ENCODE measurements at places on chromosomes 7 and 10. TPM values are rescaled to one million over a fixed set of nuclear protein-coding genes. Genes with fewer than 3 reads are reported as not detected.

- H3K4me3 ChIP-seq = no peak overlapping the region
- peak overlapping the region; percentile 87 for H3K27ac ChIP-seq
- no peak for DNase-seq
- H3K36me3 ChIP-seq = peaks cover 63% of the 10 kb centered on the region
- H3K4me1 ChIP-seq = peaks cover 4% of the 10 kb centered on the region
These were observed 4.4 kb downstream of the ZNF32 start for GRCh38 chr10:43644252-43644651.

The CYP26C1 gene
- 0.29 TPM for total RNA-seq

DNA sequence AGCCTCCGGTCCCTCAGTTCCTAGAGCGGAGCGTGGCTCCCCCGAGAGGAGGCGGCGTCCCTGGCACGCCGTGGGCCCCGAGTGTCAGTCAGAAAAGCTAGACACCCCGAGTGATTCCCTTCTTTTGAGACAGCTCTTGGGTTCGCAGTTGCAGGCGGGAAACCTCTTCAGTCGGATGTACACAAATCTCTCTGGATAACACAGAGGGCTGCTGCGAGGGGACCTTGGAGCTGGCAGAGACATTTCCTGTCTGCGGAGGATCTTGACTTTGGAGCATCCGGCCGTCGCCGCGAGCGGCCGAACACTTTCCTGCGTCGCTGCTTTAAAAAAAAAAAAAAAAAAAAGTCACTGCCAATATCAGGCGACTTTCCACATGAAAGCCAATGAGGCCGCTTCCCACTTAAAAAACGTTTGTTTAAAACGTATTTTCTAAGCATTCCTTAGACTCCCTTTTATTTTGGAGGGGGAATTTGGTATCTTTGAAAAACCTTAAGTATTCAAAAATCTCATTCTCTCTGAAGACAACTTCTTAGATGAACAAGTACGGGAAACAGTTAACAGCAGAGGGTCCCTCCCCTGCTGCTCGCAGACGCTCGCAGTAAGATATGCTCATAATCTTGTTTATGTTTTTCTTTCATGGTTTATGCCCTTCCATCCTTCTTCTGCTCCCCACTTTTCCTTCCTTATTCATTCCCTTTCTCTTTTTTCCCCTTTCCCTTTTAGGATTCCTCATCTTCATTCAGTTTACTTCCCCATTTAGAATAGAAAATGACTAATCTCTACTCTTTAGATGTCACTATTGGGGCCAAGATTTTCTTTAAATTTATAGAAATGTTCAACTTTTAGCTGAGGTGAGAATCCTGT lies 10.0 kb downstream of the HHEX start:
- peaks cover 39% of the 10 kb centered on the region for H3K4me1 ChIP-seq
- DNase-seq = no peak
- H3K4me3 ChIP-seq = peak overlapping the region; percentile 67
- peaks cover 3% of the 10 kb centered on the region for H3K27me3 ChIP-seq
- H3K27ac ChIP-seq = peak overlapping the region; percentile 48
- no peaks in the 10 kb centered on the region for H3K36me3 ChIP-seq

DNA sequence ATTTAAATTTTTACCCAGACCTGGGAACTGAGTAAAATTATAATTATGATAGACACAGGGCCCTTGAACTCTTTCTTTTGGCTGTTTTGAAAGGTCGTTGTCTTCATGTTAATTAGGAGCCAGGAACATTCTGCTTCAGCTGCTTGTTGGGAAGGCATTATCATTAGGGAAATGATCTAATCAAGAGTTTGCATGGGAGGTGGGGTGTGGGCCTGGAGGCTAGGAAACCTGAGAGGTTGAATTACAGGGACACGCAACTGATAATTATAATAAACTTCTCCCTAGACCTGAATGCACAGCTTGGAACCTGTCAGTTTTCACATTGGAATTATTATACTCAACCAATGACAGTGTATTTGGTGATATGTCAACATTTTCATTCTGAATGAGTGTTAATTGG lies 237.7 kb downstream of the CACNB2 start:
- H3K4me3 ChIP-seq = no peak overlapping the region
- H3K36me3 ChIP-seq = no peaks in the 10 kb centered on the region
- no peak for DNase-seq
- H3K27ac ChIP-seq = no peak overlapping the region
- H3K4me1 ChIP-seq = peaks cover 1% of the 10 kb centered on the region

DNA sequence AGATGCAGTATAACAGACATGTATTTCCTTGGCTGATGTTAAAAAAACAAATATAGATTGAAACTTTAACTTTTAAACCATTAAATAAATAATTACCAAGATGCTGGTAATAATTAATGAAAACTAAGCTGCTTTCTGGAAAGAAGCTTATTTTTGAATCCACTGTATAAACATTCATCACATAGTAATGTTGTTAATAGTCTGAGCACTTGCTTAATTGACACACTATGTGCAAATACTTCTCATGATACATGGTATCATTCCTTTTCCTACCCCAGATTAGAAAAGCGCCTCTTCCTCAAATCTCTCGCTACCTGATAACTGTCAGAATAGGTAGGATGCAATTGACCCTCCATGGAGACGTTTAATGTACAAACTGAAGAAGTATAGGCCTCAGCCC lies 15.0 kb upstream of the COL28A1 start:
- no peak for DNase-seq
- peaks cover 8% of the 10 kb centered on the region for H3K36me3 ChIP-seq
- peaks cover 15% of the 10 kb centered on the region for H3K4me1 ChIP-seq
- H3K27me3 ChIP-seq = no peaks in the 10 kb centered on the region
- no peak overlapping the region for H3K27ac ChIP-seq

DNA sequence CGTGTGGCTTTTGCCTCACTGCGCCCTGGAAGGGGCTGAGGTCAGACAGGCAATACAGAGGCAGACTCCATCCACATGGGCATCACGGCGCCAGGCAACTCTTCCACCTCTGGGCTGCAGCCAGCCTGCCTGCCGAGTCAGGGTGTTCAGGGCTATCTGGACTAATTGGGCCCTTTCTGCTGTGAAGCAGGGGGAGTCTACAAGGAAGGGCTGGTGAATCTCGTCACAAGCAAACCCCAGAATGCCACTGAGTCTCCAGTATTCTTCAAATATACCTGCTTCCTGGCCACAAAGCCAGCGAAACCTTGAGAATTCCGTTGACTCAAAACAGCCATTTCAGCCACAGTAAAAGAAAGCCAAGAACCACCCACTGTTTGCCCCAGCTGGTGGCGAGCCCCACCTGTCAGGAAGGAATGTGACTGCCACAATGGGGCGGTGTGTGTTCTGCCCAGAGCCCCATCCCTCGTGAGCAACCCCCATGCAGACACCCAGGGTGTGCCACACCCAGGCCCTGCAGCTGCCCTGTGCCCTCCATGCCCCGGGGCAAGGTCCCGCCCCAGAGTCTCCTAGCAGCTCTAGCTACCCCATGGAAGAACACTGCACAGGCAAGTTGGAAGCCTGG lies 117.3 kb downstream of the FAM53B start:
- DNase-seq = no peak
- H3K27ac ChIP-seq = peak overlapping the region; percentile 37
- peaks cover 16% of the 10 kb centered on the region for H3K4me1 ChIP-seq
- H3K27me3 ChIP-seq = no peaks in the 10 kb centered on the region
- no peaks in the 10 kb centered on the region for H3K36me3 ChIP-seq

The GOLGA7B gene
- total RNA-seq = 1.1 TPM

GRCh38 chr7:30458311-30458710 lies 20.3 kb downstream of the NOD1 start:
- H3K4me3 ChIP-seq = no peak overlapping the region
- H3K27me3 ChIP-seq = no peaks in the 10 kb centered on the region
- H3K36me3 ChIP-seq = no peaks in the 10 kb centered on the region
- H3K4me1 ChIP-seq = peaks cover 5% of the 10 kb centered on the region

GRCh38 chr10:68987611-68988010 lies 992 bp upstream of the KIFBP start:
- H3K36me3 ChIP-seq = peaks cover 5% of the 10 kb centered on the region
- H3K27ac ChIP-seq = no peak overlapping the region
- no peak for DNase-seq
- no peaks in the 10 kb centered on the region for H3K27me3 ChIP-seq
- H3K4me1 ChIP-seq = peaks cover 14% of the 10 kb centered on the region

GRCh38 chr10:88920198-88920597 lies 32.4 kb downstream of the ACTA2 start:
- H3K27me3 ChIP-seq = no peaks in the 10 kb centered on the region
- H3K27ac ChIP-seq = no peak overlapping the region
- H3K36me3 ChIP-seq = no peaks in the 10 kb centered on the region
- peaks cover 3% of the 10 kb centered on the region for H3K4me1 ChIP-seq

DNA sequence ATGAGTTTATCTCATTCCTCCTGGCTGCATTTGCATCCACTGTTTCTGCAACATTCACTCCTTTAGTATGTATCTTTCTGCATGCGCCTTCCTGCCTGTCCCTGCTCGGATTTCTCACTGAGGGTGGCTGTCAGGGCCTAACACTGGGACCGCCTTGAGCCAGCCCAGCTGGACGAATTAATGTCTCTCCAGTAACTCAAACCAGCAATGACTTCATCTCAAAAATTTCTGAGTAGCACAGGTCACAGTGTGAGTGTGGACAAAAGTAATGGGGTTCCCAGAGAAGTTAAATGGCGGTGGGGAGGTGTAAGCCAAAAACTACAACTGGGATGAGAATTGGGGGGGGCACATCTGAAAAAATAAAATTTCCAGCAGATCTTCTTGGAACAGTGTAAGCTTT lies 444.0 kb upstream of the MGMT start:
- no peak overlapping the region for H3K4me3 ChIP-seq
- no peaks in the 10 kb centered on the region for H3K4me1 ChIP-seq
- no peak for DNase-seq
- H3K27me3 ChIP-seq = peaks cover 91% of the 10 kb centered on the region

The POU6F2 gene
- 5.6 TPM for total RNA-seq

DNA sequence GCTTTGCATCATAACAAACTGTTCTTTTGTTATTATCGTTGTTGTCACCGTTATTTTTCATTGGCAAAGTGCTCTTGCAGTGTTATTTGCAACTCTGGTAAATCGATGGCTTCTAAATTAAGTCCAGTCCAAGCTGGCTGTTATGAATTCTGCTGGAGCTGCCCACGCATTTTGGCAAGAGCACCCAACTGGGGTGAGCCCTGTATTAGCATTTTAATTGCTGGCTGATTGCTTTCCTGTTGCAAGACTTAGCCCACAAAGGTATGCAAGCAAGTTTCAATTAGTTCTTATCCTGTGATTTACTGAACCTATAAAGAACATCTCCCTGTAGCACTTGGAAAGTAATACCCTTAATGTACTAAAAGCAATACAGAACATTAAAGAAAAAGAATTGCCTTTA lies 226.8 kb downstream of the ACTR3B start:
- no peak overlapping the region for H3K4me3 ChIP-seq
- H3K27me3 ChIP-seq = no peaks in the 10 kb centered on the region
- peaks cover 2% of the 10 kb centered on the region for H3K4me1 ChIP-seq
- DNase-seq = no peak
- no peak overlapping the region for H3K27ac ChIP-seq

DNA sequence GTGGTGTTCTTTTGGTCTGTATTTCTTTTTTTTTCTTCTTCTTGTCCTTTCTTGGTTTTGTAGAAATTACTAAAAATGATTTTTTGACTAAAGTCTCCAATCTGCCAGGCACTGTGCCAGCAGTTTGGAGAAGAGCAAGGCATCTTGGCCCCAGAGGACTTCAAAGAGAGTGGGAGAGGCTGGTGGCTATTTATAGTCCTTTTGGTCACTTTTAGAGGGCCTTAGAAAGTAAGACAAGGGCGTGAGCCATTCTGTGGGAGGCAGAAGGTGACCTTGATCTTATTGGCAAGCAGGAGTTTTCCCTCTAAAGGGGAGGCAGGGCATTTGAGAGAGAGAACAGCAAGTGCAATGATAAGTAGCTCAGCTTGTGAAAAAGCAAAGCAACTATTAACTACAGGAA lies 211.9 kb downstream of the GALNT17 start:
- no peak for DNase-seq
- H3K4me3 ChIP-seq = no peak overlapping the region
- peaks cover 3% of the 10 kb centered on the region for H3K36me3 ChIP-seq
- no peaks in the 10 kb centered on the region for H3K27me3 ChIP-seq

The POMZP3 gene
- 10.9 TPM for total RNA-seq

GRCh38 chr10:133614830-133615580 lies 11.6 kb downstream of the FRG2B start:
- H3K4me1 ChIP-seq = no peaks in the 10 kb centered on the region
- no peak for DNase-seq
- H3K27ac ChIP-seq = no peak overlapping the region
- H3K4me3 ChIP-seq = no peak overlapping the region
- H3K27me3 ChIP-seq = no peaks in the 10 kb centered on the region

The RBM20 gene
- 2.7 TPM for total RNA-seq

DNA sequence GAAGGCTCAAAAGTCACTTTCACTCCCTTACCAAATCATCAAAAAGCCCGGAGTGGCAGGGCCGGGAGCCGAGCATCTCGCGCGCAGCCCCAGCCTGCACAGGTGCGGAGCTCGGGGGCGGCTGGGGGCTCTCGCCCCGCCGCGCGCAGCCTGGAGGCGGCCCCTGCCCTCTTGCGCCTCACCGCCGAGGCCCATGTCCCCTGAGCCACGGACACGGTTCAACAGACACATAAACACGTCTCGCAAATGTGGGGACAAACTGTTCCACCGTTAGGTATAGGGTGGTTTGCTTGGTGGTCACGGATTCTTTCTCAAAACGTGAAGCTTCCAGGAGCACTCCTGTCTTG lies 700 bp downstream of the GSAP start:
- H3K4me3 ChIP-seq = peak overlapping the region; percentile 69
- peaks cover 22% of the 10 kb centered on the region for H3K27me3 ChIP-seq
- H3K36me3 ChIP-seq = no peaks in the 10 kb centered on the region
- peak overlapping the region; percentile 69 for H3K27ac ChIP-seq
- peaks cover 3% of the 10 kb centered on the region for H3K4me1 ChIP-seq

The DDC gene
- 44.6 TPM for total RNA-seq

The GIMAP6 gene
- total RNA-seq = not detected
